ENCODE measurements at places on chromosomes 7 and 10.

DNA sequence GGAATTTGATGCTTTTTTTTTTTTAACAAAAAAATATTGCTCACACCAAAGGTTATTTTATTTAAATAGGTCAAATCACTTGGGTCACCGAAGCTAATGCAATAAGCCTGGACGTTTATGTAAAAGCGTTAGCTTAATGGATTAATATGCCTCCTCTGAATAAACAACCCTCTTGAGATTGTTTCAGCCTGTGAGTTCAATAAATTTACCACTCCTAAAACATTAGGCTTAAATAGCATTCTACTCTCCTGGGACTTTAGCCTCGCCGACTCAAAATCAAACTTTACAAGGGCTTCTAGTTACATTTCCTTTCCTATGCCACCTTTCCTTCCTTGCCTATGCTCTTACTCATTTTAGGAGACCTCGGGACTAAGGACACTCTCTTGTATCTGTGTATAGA, 79.3 kb downstream of the DNAJB9 start:
- no peak for DNase-seq

- no peak for DNase-seq
Observed at GRCh38 chr7:143361552-143362130, 872 bp downstream of the FAM131B start.

GRCh38 chr7:50762337-50762736, 20.4 kb downstream of the GRB10 start:
- DNase-seq: no peak

DNA sequence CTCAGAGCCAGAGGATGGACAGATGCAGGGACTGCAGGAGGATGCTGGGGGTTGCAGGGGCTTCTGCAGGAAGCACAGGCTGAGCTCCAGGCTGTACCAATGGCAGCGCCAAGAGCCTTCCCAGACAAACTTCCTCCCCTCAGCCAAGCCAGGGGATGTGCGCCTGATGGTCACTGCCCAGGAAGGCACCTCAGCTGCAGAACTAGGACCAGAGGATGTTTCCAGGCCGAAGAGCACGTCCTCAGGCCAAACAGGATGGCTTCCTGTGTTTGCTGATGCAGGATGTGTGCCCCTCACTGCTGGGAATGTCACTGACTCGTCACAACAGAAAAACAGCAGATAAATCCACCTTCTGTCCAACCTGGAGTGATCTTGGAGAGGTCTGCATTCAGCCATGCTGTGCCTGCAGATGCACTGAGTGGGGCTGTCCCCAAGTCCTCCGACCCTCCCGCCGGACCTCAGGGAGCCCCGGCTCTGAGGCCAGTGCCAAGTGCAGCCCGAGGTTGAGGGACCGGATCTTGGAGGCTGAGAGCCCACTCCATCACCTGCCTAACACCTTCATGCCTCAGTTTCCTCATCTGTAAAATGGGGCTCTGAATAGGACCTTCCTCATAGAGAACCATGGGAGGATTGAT, 152.5 kb upstream of the CHST15 start:
- DNase-seq: no peak

DNA sequence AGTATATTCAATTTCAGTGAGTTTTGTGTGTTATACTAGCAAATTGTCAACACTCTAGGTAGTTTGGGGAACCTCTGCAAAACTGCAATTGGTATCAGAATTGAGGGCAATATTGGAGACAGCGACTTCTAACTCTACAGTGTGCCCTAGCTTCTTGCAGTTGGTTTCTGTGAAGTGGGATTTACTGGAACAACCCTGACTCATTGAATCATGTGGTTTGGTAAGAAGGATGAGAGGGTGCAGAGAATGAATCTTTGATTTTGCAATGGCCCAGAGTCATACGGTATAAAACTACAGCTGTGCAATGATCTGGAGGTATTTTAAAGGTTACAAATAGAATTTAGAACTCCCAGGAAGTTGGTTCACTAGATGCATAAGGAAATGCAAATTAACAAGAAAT, 129.1 kb upstream of the PPP1R3A start:
- DNase-seq: no peak
